Lung (tissue), 17 donors: ENCODE measurements at places on chromosomes 7 and 10. TPM values are rescaled to one million over a fixed set of nuclear protein-coding genes. Genes with fewer than 3 reads are reported as not detected.

ACSM6 gene
- polyA plus RNA-seq = not detected

AKR1C3 gene
- polyA plus RNA-seq = 74.1 TPM

TSPAN33 gene
- 8.2 TPM for polyA plus RNA-seq

NUTM2E gene
- 0.71 TPM for polyA plus RNA-seq

MRPL32 gene
- 62.8 TPM for polyA plus RNA-seq

KLF14 gene
- 0.30 TPM for polyA plus RNA-seq

TFPI2 gene
- 11.8 TPM for polyA plus RNA-seq

TEX36 gene
- polyA plus RNA-seq = not detected

ACADSB gene
- polyA plus RNA-seq = 9.5 TPM

GDF10 gene
- polyA plus RNA-seq = 2.3 TPM

HILPDA gene
- polyA plus RNA-seq = 6.6 TPM

EGFR gene
- 11.6 TPM for polyA plus RNA-seq

HMX3 gene
- polyA plus RNA-seq = not detected

BTBD16 gene
- 0.73 TPM for polyA plus RNA-seq

CACNA2D1 gene
- 1.5 TPM for polyA plus RNA-seq

GPER1 gene
- 3.7 TPM for polyA plus RNA-seq

NXPH1 gene
- not detected for polyA plus RNA-seq

FBXL13 gene
- 0.61 TPM for polyA plus RNA-seq
